ENCODE measurements at places on chromosomes 7 and 10. TPM values are rescaled to one million over a fixed set of nuclear protein-coding genes. Genes with fewer than 3 reads are reported as not detected.

Gene SGCE
- 7.1 TPM for total RNA-seq

Gene SPDYE2
- total RNA-seq, result not detected

Gene TAS2R5
- 1.0 TPM for total RNA-seq

Gene PAPSS2
- total RNA-seq, result 322 TPM

Gene LBX1
- total RNA-seq, result not detected

Gene CCNJ
- 6.4 TPM for total RNA-seq

Gene STEAP1B
- total RNA-seq, result not detected

Gene KRIT1
- total RNA-seq, result 34.6 TPM

Gene ABCC2
- total RNA-seq, result 0.64 TPM

Gene FAM13C
- 6.4 TPM for total RNA-seq

Gene TWIST1
- total RNA-seq, result 0.81 TPM

Gene PAPOLB
- total RNA-seq, result not detected

Gene CBLL1
- 19.2 TPM for total RNA-seq

Gene TMEM26
- 0.75 TPM for total RNA-seq

Gene RBP4
- 8.3 TPM for total RNA-seq

Gene MBL2
- not detected for total RNA-seq

Gene PTN
- total RNA-seq, result 5.4 TPM

Gene OGDHL
- total RNA-seq, result 1.1 TPM

Gene SCIN
- 95.5 TPM for total RNA-seq

Gene CDH23
- 2.5 TPM for total RNA-seq

Gene GPR146
- total RNA-seq, result 4.0 TPM

Gene PON1
- not detected for total RNA-seq

Gene EGR2
- 1.1 TPM for total RNA-seq

Gene INHBA
- 0.42 TPM for total RNA-seq

Gene CC2D2B
- total RNA-seq, result 0.37 TPM

Gene CAMK2B
- total RNA-seq, result 0.61 TPM

Gene GRID1
- 0.31 TPM for total RNA-seq

Gene PSMG3
- total RNA-seq, result 35.0 TPM

Gene TRPV5
- total RNA-seq, result not detected

Gene PLAC9
- total RNA-seq, result 4.2 TPM

Gene RHOBTB1
- total RNA-seq, result 7.6 TPM

Gene ZNF273
- 3.9 TPM for total RNA-seq

Gene SPDYE18
- total RNA-seq, result 0.46 TPM

Gene ACTR3C
- 38.0 TPM for total RNA-seq

Gene PTPN20
- total RNA-seq, result 1.8 TPM

Gene GIMAP5
- 6.6 TPM for total RNA-seq

Gene CPN1
- not detected for total RNA-seq

Gene SFXN3
- 14.7 TPM for total RNA-seq

Gene SBDS
- total RNA-seq, result 164 TPM

Gene ASAH2
- total RNA-seq, result 2.2 TPM

Gene ANKRD2
- total RNA-seq, result not detected

Gene POLR3A
- 11.2 TPM for total RNA-seq

Gene LMOD2
- not detected for total RNA-seq

Gene ZNF33B
- 26.0 TPM for total RNA-seq

Gene UROS
- total RNA-seq, result 21.7 TPM

Gene CLDN3
- total RNA-seq, result 566 TPM

Gene SMKR1
- not detected for total RNA-seq

Gene CALML3
- total RNA-seq, result 0.08 TPM

Gene COG5
- 45.8 TPM for total RNA-seq

Gene GRIFIN
- total RNA-seq, result not detected

Gene GFRA1
- total RNA-seq, result 5.1 TPM

Gene PPP3CB
- 29.3 TPM for total RNA-seq

Gene HPSE2
- total RNA-seq, result 0.76 TPM

Gene PAX2
- total RNA-seq, result not detected

Gene AQP1
- total RNA-seq, result 27.6 TPM
